ENCODE measurements at places on chromosomes 1 and 21.

DNA sequence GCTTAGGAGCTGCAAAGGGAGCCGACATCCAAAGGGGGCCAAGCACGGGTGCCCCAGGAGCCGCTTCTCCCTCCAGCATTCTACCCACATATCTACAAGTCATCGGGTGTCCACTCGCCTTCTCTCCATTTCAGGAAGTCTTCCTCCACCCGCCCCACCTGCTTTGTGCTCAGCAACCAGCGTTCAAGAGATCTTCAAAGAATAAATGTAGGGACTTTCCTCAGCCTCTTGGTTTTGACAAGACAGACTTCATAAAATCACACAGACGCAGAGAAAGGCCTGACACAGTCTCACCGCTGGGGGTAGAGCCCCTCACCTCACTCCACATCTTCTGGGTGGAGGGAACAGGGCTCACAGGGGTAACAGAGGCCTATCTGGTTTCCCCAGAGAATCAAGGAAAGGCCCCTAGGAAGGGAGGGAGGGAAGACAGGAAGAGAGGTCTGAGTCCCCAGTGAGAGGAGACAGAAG lies 49.5 kb downstream of the SSBP3 start:
- DNase-seq, result no peak

- no peak for DNase-seq
These were observed 21.0 kb downstream of the EPHA2 start for GRCh38 chr1:16134906-16135305.

DNA sequence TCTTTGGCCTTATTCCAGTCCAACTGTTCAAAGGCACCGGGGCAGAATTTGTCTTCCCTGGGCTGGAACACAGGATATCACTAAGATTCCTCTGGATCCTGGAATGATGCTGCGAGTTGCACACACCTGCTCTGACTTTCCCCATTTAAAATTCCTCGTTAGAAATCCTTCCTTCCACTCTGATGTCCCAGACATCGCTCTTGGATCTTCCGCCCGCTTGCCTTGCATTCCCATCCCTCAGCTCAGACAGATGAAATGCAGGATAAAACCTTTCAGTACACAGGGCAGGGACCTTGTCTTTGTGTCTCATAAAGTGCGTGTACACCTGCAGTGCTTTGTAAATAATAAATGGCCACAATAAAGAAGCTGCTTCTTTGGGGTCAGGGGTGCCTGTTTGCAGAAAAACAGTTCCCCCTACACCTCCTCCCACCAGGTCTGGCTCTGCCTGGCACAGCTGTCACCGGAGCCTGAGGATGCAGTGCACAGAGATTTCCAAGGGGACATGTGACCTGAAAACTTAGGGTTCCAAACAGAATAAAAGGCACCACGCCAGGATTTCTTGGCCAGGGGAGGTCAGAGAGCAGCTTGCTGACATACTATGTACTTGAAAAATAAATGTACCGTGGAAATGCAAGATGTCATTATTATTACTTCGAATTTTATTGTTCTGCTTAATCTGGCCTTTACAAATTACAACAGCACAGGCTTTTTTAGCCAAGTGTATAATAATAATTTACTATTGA lies 62.9 kb upstream of the SYT6 start:
- no peak for DNase-seq

GRCh38 chr1:226814751-226815537 lies 55.5 kb upstream of the PSEN2 start:
- no peak for DNase-seq

DNA sequence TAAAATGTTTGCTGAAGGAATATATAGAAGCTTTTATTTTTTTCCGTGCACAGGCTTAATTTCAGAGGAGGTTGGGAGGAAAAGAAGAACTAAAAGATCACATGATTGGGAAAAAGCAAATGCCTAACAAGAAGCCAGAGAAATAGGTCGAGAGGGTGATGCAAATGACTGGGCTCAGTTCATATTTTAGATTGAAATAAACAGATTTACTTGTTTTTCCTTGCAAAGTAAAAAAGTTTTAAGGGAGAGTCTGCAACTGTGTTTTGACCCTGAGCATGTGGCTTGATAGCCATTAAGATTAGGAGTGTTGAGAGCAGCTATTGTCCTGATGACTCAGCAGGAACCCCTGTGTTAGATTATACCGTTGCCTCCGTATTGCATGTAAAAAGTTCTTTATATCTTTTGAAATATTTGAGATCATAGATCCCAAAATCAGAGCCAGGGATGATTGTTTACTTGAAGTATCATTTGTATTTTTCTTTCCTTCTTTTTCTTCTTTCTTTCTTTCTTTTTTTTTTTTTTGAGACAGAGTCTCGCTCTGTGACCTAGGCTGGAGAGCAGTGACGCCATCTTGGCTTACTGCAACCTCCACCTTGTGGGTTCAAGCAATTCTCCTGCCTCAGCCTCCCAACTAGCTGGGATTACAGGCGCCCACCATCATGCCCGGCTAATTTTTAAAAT lies 20.2 kb downstream of the CLIC4 start:
- DNase-seq, result no peak

DNA sequence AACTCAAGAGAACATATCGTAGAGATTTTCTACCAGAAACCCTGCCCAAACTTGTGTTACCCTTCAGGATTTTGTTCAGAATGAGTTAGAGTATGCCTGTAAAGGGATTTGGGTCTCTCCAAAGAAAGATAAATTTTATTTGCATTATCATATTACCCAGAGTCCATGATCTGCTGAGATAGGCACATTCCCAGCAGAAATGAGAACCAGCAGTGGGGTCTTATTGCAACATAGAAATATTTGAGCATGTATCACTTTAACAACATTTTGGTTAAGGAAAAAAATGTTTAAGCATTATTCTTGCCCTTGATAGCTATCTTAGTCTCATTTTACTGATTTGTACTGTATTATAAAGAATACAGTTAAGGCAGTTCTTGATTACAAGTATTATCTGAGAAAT lies 10.6 kb downstream of the VCAM1 start:
- no peak for DNase-seq
